GM23338 (cell line): ENCODE measurements at places on chromosomes 3 and 15. TPM values are rescaled to one million over a fixed set of nuclear protein-coding genes. Genes with fewer than 3 reads are reported as not detected.

GRCh38 chr3:5197470-5198312, 10.2 kb downstream of the EDEM1 start:
- peak; percentile 31 for DNase-seq

- DNase-seq, result no peak
These were observed 21.7 kb downstream of the CLDN11 start for GRCh38 chr3:170440344-170440743.

GRCh38 chr3:17039594-17039993, 154.8 kb downstream of the PLCL2 start:
- no peak for DNase-seq

DNA sequence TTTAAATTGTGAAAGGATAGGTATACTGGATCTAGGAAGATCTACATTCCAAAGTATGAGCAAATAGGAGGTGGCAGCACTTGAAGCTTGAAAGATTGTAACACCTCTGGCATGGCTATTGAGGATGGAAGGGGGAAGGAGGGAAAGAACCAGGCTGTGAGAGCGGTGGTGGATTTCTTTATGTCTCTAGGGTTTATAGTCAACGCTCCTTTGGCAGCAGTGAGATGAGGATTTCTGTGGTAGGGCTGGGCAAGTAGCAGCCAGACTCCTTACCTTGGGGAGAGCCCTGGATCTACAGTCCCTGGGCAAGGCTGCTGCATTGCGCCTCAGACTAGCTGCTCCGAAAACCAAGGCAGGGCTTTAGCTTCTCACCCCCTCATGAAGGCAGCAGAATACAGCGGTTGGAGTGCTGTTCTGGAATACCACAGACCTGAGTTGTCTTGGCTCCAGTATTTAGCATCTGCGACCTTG, 53.2 kb downstream of the MEF2A start:
- DNase-seq, result peak; percentile 48

DNA sequence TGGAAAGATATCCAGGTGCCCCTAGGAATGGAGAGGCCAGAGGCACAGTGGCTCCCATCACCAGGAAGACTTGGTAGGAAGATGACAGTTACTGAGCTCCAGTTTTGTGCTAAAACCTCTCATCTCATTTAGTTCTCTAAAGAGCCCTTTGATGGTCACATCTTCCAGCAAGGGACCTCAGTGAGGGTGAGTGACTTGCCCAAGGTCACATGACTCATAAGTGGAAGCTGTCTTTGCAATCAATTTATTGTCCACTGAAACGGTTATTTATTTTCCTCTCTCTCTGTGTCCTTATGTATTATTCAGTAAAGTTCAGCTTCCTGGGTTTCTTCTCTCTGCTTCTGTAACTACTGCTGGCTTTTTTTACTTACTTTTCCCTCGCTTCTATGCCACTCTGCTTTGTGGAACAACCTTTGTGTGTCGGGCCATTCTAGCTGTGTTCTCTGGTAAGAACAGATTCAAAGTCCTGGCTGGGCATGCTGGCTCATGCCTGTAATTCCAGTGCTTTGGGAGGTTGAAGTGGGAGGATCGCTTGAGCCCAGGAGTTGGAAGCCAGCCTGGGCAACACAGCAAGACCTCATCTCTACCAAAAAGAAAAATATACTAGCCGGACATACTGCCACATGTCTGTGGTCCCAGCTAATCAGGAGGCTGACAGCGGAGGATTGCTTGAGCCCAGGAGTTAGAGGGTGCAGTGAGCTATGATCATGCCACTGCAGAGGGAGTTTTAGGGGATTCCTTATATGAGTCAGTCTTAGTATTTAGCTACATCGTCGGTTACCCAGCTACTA, 55.9 kb downstream of the PDIA5 start:
- no peak for DNase-seq

- DNase-seq, result no peak
These were observed 103.7 kb upstream of the MNS1 start for GRCh38 chr15:56568466-56569167.

GRCh38 chr15:47951781-47952180, 169.0 kb upstream of the SLC24A5 start:
- no peak for DNase-seq

- no peak for DNase-seq
These were observed 40.8 kb downstream of the RHCG start for GRCh38 chr15:89455535-89455934.

DNA sequence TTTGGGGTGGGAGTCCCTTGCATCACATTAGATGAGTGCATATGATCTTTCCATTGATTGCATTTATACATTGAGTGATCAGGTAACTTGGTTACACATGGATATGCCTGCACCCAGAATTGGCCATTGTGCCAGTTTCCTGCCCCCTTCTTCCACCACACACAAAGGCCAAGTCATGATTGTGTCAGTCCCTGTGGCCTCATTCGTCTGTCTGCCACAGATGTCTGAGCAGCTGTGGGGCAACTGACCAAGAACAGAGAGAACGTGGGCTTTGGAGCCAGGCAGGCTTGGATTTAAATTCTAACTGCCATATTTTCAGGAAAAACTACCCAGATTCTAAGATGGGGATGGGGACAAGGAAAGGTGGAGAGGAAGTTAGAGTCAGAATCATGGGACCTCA, 27.0 kb downstream of the CCNL1 start:
- no peak for DNase-seq

DNA sequence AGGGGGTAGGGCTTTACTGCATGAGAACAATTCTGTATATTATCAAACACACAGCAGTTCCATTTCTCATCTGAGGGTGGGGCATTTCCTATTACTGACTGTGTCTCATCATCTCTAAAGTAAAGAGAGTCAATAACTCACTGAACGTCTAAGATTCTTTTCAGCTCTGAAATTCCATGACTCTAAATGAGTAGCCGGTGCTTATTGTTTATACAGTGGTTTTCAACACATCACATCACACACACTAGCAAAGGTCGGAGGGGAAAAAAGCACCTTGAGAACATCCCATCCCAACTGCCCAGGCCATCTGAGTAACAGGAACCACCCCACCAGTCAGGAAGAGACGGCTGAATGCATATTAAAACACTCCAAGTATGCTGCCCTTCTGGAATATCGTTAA, 196.0 kb downstream of the SUCLG2 start:
- no peak for DNase-seq

DNA sequence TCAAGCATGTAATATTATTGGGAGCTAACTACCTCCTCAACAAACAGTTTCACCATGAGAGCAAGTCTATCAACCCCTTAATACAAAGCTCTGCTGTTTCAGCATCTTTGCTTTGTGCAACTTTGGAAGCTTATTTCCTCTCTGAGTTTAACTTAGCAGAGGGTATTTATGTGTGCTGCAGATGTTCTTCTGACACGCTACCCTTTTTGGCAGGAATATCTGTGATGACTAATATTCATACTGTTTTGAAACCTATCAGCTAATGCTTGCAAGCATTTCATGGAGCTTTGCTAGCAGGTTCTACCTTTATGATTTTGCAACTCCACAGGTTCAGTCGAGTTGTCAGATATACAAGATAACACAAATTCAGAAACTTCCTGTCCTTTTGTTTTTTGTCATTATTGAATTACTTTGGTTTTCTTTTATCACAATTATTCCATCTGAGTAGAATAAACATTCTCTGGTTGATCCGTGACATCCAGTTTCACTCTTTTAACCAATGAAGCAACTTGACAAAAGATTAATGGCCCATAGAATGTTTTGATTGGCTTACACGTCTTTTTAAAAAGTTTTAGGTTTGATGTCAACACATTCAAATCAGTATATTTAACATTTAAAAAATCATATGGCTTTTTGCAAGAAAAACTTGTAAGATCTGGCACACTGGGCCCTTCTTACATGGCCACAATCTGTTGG, 1.7 kb upstream of the SLC9A9 start:
- no peak for DNase-seq

GRCh38 chr3:195450731-195451229, 8.0 kb upstream of the ACAP2 start:
- no peak for DNase-seq

- peak; percentile 79 for DNase-seq
These were observed 227.8 kb upstream of the LYSMD4 start for GRCh38 chr15:99961011-99961441.

DNA sequence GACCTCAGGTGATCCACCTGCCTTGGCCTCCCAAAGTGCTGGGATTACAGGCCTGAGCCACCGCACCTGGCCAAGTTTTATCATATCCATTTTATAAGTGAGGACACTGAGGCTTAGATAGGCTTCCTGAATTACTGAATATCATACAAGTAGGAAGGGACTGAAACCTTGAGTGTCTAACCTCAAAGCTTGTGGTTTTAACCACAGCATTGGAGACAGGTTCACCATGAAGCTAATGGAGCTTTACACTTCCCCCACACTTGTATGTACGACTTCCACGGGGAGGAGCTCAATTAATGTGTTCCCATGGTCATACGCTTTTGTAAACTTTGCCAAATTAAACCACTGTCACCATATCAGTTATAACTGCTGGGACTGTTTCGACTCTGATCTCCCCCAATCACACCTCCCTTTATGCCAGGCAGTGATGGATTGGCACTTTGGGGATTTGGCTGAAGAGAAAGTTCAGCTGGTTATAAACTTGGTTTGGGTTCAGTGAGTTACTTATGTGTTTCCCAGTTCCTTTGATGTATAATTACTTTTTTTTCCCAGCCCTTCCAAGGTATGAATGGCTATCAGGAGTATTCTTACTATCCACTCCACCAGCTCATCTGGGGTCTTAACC, 38.4 kb upstream of the MEIS2 start:
- DNase-seq, result no peak

- no peak for DNase-seq
These were observed 161.7 kb downstream of the MECOM start for GRCh38 chr3:169501777-169502320.

- DNase-seq, result no peak
These were observed 36.9 kb downstream of the RBPMS2 start for GRCh38 chr15:64738226-64739095.

DNA sequence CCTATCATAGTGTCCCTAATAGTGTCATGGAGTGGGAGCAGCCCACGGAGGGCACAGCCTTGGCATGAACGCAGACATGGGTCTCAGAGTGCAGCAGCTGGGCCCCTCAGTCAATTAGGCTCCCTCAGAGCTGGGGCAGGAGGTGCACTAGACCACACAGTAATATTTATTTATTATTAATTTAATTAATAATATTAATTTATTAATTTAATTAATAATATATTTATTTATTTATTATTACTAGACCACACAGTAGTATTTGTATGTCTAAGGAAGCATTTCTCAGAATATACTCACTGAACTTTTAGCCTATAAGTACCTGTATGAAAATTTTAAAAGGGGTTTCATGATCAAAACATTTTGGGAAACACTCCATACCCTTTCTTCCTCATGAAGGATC, 5.3 kb downstream of the CCR5AS start:
- DNase-seq, result no peak

GRCh38 chr3:181987736-181988135, 276.0 kb downstream of the SOX2 start:
- no peak for DNase-seq

GRCh38 chr3:135865085-135865484, 100.4 kb upstream of the PPP2R3A start:
- DNase-seq, result no peak

DNA sequence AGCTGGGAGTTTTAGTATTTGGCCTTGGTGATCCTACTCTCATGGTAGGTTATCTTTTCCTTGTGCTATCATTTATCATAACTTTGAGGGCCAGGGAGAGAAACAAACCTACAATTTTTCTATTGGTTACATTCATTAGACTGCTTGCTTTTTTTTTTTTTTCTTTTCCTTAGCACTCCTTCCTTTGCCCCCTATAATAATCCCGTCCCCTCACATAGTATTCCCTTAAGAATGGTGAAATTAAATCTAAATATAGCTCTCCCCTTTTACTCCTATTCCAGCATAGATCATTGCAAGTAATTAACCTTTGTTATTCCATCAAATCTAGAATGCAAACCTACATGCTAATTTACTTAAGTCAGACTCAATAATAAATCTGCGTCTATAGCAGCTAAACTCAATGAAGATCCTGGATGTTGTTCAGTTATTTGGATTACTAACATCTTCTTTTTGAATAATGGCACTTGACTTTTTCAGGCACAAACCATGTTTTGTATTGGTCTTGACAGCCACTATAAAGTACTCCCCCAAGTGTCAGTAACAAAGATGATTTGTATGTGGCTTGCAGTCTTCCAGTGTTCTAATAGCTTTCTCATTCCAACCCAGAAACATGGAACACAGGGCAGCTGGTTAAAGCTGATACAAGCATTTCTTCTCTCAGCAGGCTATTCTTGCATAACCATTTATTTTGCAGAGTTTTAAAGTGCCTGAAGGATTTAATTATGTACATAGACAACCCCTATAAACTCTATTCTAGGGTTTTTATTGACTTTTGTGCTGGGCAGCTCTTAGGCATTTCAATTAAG, 420.6 kb downstream of the MECOM start:
- DNase-seq, result no peak

DNA sequence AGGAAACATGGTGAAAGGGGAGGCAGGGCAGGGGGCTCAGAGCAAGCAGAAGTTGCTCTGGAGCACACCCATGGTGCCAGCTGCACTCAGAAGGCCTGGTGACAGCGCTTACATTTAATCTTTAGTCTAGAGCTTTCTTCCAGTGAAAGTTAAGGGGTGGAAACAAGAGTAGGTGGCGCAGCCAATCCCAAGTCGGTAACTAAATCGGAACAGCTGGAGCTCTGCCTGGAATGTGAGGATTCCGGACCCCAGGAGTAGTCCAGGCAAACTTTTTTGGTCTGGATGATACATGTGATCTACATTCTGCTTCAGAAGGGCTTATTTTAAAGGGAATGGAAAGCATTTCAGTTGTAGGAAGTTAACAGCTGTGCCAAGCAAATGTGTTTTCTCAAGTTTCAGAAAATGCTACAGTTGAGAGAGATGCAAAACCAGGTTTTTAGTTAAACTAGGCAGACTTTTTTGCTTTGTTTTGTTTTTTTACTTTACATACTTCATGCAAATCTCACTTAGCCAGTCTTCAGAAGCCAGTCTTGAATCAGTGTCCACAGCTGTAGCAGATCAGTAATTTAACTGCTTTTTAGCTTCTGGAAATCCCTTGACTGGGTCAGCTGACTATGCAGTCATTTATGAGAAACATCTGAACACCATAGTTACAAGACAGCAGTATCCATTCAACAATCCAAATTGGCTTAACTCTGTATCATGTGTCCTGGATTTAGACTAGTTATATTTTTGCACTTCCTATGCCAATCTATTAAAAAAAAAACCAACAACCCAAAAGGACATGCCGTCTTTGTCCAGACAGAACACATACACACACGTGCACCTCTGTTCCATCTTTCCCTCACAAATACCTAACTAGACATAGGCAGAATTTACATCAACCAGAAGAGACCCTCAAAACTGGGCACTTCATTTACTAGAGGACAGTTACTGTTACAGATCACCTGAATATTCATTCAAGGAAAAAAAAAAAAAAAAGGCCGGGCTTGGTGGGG, 33.2 kb downstream of the ZNF106 start:
- peak; percentile 98 for DNase-seq

The TM4SF1 gene
- total RNA-seq, result 0.10 TPM in 1 of 2 replicates, not detected in the other

The CLDN11 gene
- total RNA-seq, result 8.1 and 8.3 TPM in 2 replicates

The ATP13A4 gene
- not detected in 2 replicates for total RNA-seq

The ANKUB1 gene
- total RNA-seq, result not detected in 2 replicates

The SLC30A4 gene
- total RNA-seq, result 0.04 TPM in 1 of 2 replicates, not detected in the other

The TMEM41A gene
- total RNA-seq, result 12.4 and 13.7 TPM in 2 replicates

The CSK gene
- total RNA-seq, result 27.5 and 29.9 TPM in 2 replicates

The ARGFX gene
- total RNA-seq, result not detected in 2 replicates

The FMN1 gene
- total RNA-seq, result 1.6 and 2.1 TPM in 2 replicates
